ENCODE measurements at places on chromosomes 13 and 19.

DNA sequence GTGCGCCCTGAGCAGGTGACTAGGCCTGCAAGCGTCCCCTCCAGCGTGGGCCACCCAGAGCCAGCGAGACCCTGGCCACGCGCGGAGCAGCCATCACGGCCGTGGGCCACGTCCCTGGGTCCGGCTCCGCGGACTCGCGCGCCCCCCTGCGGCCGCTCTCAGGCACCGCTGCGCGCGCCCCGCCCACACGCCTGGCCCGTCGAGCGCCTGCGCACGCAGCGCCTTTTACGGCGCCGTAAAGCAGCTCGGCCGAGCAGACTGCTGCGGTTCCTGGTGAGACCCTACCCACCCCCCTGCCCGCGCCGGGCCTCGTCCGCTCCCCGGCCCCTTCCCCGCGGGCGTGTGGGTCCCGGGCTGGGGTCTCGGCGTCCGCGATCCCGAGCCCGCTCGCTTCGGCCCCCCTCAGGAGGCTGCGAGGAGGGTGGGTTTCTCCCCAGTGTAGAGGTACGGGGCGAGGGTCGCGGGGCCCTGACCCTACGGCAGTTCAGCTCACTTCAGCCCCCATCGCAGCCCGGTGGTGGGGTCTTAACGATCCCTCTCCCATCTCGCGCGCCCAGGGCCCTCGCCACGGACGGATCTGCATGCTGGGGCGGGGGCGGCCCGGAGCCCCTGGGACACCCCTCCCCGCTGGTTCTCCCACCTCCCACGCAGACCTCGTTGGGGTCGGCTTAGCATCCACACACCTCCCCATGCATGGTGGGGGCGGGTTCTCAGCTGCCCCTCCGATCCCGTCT lies at the start of gene TRAPPC5:
TRAPPC5 (plus strand) TSS at position 228 of the 734 bp plus-strand sequence. CDS start 1,421 bp downstream, outside the sequence.
- H3K4me1 ChIP-seq: peaks cover 4% of the 10 kb centered on the region
- peak; percentile 76 for DNase-seq
- peak within 1 kb of the TSS; percentile 86 for H3K27ac ChIP-seq
- peaks cover 8% of the 10 kb centered on the region for H3K27me3 ChIP-seq

DNA sequence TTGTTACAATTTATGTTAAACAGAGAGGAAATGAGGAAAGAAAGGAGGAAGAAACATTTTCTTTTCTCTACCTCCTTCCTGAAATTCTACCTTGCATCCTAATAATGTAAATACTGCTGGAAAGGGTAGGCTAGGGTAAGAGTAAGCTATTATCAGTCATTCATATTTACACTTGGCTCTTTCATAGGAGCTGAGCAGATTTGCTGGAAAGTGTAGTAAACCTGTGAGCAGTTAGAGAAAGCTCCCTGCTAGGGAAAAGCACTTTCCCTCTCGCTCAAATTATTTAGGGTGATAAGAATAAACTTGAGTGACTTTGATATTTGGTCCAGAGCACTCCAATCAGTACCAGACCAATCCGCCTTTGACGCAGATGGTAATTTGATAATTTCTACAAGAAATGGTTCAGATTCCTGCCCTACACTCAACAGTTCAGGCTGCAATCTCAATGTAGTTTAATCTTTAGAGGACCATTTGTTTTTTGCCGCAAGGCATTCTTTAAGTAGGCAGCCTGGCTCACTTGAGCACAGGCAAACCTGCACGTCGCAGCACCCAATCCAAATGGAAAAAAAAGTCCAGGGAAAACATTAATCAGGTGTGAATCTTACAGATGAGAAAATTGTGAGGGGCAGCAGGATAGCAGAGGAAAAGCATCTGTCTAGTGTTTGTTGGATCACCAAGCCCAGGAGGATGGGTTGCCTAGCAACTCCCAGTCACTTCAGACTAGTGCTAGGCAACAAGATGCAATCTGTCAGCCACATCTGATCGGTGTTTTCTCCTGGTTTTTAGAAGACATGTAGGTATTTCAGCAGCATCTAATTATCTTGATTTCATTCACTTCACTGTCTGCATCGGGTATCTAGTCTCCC lies 68.6 kb upstream of the KL start:
- no peak overlapping the region for H3K4me3 ChIP-seq
- DNase-seq: no peak
- peaks cover 29% of the 10 kb centered on the region for H3K27me3 ChIP-seq
- no peak overlapping the region for H3K27ac ChIP-seq

DNA sequence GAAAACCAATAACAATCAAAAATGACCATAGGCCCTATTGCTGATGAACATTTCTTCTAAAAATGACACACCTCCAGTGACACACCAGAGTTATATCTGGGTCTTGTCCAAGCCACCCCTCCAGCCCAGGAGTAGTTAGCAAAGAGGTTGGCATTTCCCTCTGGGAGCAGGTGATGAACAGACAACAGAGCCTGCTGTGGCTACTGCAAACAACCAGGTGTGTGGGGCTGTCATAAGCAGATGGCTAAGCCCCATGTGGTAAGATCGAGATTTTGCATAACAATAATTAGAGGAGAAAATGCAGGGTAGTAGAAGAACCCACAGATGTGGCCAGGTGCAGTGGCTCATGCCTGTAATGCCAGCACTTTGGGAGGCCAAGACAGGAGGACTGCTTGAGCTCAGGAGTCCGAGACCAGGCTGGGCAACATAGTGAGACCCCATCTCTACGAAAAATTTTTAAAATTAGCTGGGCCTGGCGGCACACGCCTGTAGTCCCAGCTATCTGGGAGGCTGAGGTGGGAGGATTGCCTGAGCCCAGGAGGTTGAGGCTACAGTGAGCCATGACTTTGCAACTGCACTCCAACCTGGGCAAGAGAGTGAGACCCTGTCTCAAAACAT lies 5.0 kb downstream of the XRCC1 start:
- no peak overlapping the region for H3K4me3 ChIP-seq
- H3K36me3 ChIP-seq: 0 out of 2 replicates have a peak, but pooled peaks cover 1% of the 10 kb centered on the region
- peaks cover 5% of the 10 kb centered on the region for H3K4me1 ChIP-seq
- no peak for DNase-seq
- no peaks in the 10 kb centered on the region for H3K27me3 ChIP-seq
- no peak overlapping the region for H3K27ac ChIP-seq

DNA sequence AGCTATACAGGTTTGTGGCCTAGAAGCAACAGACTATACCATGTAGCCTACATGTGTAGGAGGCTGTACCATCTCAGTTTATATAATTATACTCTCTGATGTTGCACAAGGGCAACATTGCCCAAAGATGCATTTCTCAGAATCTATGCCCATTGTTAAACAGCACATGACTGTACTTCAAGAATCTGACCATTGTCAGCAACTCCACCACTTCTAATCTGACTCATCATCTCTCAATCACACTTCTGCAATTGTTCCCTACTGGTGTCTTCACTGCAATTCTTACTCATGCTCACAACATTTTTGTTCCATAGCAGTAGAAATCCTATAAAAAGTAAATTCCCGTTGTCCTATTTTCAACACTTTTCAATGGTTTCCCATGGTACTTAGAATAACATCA lies 63.9 kb upstream of the ATXN8OS start:
- H3K36me3 ChIP-seq: no peaks in the 10 kb centered on the region
- no peaks in the 10 kb centered on the region for H3K4me1 ChIP-seq
- H3K27ac ChIP-seq: no peak overlapping the region
- H3K27me3 ChIP-seq: no peaks in the 10 kb centered on the region

GRCh38 chr13:51255556-51255955 lies 33.4 kb downstream of the FAM124A start:
- H3K4me1 ChIP-seq: no peaks in the 10 kb centered on the region
- H3K27ac ChIP-seq: no peak overlapping the region
- peaks cover 18% of the 10 kb centered on the region for H3K27me3 ChIP-seq
- H3K4me3 ChIP-seq: no peak overlapping the region
- H3K36me3 ChIP-seq: no peaks in the 10 kb centered on the region

GRCh38 chr19:48355365-48355954 lies 8.3 kb downstream of the TMEM143 start:
- no peak overlapping the region for H3K27ac ChIP-seq
- H3K4me3 ChIP-seq: no peak overlapping the region
- H3K4me1 ChIP-seq: no peaks in the 10 kb centered on the region
- DNase-seq: no peak
- H3K36me3 ChIP-seq: no peaks in the 10 kb centered on the region
